Astrocyte (in vitro differentiated cells and primary cell): ENCODE measurements at places on chromosomes 12 and 14. TPM values are rescaled to one million over a fixed set of nuclear protein-coding genes. Genes with fewer than 3 reads are reported as not detected.

- no peaks in the 10 kb centered on the region for H3K36me3 ChIP-seq
- peaks cover 9% of the 10 kb centered on the region for H3K4me1 ChIP-seq
- no peaks in the 10 kb centered on the region for H3K27me3 ChIP-seq
These were observed 51.6 kb upstream of the CRY1 start for GRCh38 chr12:107144990-107145389.

DNA sequence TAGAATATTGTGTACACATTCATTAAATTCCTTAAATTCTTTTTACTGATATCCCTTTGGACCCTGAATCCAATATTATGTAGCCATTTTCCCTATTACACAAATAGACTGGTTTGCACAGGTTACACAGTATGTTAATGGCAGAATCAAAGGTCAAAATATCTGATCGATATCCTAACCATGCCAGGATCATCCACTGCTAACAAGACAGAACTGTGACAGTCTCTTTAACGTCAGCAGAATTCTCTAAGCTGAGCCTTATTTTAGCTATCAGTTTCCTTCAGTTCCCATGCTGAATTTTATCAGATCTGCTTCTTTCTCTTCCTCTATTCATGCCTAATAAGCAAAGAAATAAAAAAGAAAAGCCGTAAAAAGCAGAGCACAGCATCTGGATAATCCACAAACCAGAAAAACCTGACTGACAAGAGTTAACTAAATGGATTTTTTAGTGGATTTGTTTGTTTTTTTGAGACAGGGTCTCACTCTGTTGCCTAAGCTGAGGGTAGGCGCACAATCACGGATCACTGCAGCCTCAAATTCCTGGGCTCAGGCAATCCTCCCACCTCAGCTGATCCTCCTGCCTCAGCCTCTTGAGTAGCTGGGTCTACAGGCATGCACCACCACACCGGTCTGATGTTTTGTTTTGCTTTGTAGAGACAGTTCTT is 130.4 kb downstream of the PAWR start:
- peaks cover 7% of the 10 kb centered on the region for H3K36me3 ChIP-seq

DNA sequence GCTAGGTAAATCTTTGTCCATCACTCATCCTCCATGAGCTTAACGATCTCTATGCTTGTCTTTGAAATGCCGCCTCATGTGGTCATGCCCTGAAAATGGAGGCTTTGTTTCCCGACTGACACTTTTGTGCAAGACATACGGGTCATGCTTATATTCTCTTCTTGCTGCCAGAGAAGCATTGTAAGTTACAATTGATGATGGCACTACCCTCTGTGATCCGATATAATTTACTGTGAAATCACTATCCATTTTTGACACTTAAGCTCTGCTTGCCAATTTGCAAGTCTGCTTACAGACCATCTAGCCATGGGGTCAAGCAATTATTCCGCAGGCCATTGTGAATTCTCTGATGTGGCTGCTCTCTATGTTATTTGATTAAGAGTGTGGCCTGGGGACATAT is 650.0 kb downstream of the FLRT2 start:
- H3K27ac ChIP-seq = no peak overlapping the region
- no peak overlapping the region for H3K4me3 ChIP-seq
- H3K4me1 ChIP-seq = no peaks in the 10 kb centered on the region
- H3K36me3 ChIP-seq = no peaks in the 10 kb centered on the region
- H3K27me3 ChIP-seq = no peaks in the 10 kb centered on the region

- no peaks in the 10 kb centered on the region for H3K4me1 ChIP-seq
- no peak overlapping the region for H3K27ac ChIP-seq
- H3K27me3 ChIP-seq = no peaks in the 10 kb centered on the region
- no peak for DNase-seq
- no peak overlapping the region for H3K4me3 ChIP-seq
These were observed 374.9 kb upstream of the RGS6 start for GRCh38 chr14:71557351-71557750.

DNA sequence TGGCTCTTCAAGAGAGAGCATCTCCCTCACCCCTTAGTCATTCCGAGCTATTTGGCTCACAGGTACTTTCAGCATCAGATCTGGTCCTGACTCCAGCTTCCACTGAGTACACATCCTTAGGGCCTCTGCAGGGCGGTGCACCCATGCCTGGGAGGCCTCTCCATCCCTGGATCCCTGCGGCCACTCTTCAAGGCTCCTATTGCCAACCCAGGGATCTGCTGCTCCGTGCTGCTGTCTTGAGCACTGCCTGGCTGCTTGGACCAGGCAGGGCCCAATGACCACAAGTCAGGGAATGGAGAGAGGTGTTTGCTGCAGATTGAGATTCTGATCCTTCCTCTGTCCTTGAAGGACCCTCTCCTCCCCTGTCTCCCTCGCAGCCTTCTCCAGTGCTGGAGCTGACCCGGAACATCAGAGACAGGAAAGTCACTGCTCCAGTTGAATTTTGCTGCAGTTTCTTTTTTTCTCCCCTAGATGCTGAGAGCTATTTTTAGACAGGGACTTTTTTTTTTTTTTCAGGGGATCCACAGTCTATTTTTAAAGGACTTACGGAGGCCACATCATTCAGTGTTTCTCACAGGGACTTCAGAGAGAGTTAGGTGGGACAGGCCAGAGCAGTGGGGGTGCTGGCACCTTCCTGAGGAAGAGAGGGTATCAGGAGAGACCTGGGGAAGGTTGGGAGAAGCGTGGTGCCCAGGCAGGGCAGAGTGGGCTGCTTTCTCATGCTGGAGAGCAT is 50.1 kb upstream of the KCNA1 start:
- DNase-seq = no peak
- peaks cover 9% of the 10 kb centered on the region for H3K4me1 ChIP-seq
- H3K27ac ChIP-seq = no peak overlapping the region
- H3K36me3 ChIP-seq = no peaks in the 10 kb centered on the region
- H3K27me3 ChIP-seq = peaks cover 19% of the 10 kb centered on the region

GRCh38 chr14:85024931-85025330 is 505.0 kb upstream of the FLRT2 start:
- no peak overlapping the region for H3K4me3 ChIP-seq
- no peak for DNase-seq
- H3K4me1 ChIP-seq = no peaks in the 10 kb centered on the region
- no peak overlapping the region for H3K27ac ChIP-seq
- H3K27me3 ChIP-seq = no peaks in the 10 kb centered on the region
- H3K36me3 ChIP-seq = no peaks in the 10 kb centered on the region

The SIX1 gene
- 0.07 and 0.20 TPM in 2 replicates for total RNA-seq
